HEK293T (cell line): ENCODE measurements at places on chromosomes 13 and 19.

DNA sequence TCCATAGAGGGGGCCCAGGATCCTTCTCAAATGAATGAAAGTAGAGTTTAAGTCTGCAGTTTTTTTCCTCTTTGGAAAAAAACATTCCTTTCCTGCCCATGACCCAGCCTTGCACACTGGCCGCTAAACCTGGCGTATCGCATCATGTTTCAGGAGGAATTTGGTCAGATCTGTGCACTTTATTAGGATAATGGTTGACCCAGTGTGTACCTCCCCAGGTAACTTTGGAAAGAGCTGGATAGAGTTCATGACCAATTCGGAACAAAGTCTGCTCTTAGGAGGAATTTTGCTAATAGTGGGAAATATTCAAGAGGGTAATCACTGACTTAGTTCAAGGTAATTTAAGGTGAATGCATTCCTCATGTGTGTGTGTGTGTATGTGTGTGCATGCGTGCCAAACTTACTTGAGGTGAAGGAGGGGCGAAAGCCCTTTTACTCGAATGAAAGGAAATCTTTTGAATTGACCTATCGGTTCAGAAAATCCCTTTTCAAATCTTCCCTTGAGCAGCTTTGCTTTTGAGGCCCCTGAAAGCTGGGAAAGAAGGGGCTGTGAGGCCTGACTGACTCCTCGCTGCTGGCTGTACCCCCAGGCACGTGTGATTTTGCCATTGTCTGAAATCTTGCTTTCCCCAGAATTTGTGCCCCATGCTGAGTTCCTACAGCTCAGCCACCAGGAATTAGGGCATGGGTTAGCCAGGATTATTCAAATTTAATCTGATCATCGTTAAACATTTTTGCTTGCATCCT is 46.3 kb downstream of the SIPA1L3 start:
- no peak for DNase-seq

DNA sequence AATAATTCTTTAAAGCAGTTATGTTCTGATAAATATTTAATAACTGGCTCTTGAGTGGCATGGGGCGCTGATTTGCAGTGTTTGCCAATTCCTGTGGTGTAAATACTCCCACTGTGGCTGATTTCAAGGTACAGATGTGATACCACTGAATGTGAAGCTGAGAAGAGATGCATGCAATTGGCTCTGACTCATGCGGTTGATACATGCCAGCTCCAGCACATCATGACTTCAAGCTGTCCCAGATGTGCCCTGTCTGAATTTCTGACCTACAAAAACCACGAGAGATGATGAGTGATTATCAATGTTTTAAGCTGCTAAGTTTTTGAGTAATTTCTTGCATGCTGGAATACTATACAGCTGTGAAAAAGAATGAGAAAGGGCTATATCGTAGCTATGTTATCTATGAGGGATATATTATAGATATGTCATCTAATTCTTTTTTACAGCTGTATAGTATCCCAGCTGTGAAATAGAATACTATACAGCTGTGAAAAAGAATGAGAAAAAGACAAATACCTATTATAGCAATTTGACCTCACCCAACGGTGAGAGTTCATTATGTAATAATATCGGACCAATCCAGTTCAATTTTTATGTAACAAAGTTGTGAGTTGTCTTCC is 7.6 kb upstream of the ACSBG2 start:
- DNase-seq: no peak

GRCh38 chr19:7533925-7534480 is 1.5 kb upstream of the PNPLA6 start:
- peak; percentile 87 for DNase-seq

DNA sequence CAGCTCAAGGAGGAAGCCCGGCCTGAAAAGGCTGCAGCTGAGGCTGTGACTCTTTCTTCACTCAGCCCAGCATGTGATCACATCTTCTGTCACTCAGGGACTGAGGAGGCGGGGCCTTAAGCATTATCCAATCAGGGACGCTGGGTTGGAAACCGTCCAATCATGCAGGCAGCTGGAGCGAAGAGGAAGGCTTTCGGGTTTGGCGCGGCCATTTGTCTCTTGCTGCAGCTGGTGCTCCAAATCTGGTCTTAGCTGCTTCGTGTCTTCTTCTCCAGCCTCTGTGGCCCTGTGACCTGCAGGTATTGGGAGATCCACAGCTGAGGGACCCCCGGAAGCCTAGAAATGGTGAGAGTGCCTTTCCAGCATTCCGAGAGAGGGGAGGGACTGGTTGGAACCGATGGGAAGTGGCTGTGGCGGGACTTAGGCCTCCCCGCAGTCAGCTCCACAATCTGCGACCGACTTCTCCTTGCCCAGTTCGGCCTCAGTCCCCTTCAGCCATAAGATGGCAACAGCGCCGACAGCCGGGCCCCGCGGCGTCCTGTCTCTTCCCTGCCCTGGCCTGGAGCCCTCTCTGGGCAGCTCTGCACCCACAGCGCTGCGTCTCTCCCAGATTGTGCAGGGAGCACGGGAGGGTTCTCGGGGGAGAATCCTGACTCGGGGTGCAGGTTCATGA is at the start of gene ZNF90:
Gene ZNF90, plus strand, starts transcription at position 210 of the 673 bp plus-strand sequence. Its CDS starts 133 bp downstream, at position 343.
- DNase-seq: no peak

- DNase-seq: no peak
Measured at GRCh38 chr19:51140441-51140840, 1.7 kb upstream of the SIGLEC7 start.

DNA sequence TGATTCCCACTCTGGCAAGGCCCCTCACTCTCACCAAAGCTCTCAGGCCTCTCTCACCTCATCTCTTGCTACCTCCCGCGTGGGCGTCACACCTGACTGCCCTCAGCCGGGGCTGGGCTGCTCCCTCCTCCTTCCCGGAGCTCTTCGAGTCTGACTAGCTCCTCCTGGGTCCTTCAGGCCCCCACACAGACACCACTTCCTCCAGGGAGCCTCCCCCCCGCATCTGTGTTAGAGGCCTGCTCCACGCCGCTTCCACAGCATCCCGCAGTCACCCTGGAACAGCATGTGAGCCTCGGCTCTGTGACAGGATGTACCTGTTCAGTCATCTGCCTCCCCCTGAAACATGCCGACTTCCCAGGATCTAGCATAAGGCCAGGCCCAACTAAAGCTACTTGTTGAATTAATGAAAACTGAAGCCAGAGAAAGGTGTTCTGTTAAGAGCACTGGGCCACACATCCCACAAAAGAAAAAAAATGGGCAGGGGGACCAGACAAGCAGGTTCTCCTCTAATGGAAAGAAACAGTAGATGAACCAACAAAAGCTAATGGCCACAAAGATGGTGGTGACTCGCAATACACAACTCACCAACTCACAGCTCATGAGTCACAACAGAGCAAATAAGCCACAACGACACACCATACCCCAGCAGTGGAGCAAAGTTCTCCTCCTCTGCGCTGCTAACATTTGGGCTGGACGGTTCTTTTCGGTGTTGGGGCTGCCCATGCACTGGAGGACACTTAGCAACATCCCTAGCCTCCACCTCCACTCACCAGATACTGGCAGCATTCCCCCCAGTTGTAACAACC is 3.0 kb downstream of the PPP6R1 start:
- DNase-seq: no peak

DNA sequence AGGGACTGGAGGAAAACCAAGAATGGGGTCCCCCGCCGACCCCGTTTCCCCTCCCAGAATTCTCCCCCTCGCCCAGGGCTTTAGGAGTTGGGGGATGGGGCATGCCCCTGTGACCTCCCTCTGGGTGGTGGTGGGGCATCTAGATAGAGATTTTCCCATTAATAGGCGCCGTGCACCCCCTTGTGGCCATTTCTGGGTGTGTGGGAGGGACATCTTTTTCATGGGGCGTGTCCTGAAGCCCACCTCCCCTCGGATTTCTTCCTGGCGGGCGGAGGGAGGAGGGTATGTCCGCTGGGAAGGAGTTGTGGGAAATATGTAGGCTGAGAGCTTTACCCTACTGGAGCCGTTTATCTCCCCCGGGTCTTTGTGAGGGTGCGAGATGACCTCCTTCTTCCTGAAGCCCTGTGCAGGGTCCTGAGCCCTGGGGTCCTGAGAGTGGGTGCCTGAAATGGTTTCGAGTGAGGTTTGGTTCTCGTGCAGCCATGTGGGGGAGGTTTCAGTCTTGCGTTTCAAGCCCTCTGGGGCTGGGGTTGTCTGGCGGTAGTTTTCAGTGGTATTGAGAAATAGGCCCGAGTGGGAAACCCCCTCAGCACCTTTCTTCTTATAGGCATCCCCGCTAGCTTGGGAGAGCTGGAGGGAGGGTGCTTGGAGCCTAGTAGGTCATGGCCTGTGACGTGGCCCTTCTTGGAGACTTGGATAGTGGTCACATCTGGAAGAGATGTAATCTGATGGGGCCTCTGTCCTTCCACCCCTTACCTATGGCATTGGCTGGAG is 1.0 kb downstream of the PRMT1 start:
- peak; percentile 53 for DNase-seq

- no peak for DNase-seq
Measured at GRCh38 chr13:80037505-80037888, 303.4 kb downstream of the SPRY2 start.
